Liver (tissue), 10 donors: ENCODE measurements at places on chromosomes 3 and 15.

- DNase-seq = no peak
Observed at GRCh38 chr3:194245474-194245873, 105.7 kb downstream of the CPN2 start.

- no peak for DNase-seq
Observed at GRCh38 chr15:46502667-46503066, 867.8 kb downstream of the SQOR start.

DNA sequence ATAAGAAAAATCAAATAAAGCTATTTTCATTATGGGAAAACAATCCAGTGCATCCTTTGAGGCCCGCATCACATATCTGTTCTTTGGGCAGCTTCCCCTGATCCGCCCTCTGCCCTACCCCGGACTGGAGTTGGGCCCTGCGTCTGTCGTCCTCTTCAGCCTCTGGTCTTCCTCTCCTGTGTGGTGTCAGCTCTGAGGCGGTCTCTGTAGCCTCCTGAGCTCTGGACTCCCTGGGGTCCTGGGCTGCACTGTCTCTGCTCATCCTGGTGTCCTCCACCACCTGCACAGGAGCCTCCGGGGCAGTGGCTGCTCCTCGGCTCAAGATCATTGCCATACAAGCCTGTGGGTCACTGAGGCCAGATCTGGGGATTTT is 7.4 kb upstream of the SNX22 start:
- no peak for DNase-seq

DNA sequence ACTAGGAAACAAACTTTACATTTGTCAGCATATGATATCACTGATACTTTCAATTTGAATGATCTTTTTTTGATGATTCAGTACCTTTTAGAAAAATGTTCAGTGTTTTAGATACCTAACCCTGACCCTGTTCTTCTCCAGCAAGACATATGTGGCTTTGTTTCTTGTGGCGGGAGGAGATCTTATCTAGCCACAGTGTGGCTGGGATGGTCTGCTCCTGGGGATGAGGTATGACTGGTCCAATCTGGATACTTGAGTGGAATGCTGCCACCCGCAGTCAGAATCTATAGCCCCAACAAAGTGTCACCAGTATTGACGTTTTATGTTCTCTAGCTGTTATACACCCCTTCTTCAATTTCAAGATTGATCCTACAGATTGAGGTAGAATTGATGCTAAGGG is 439.0 kb upstream of the GOLIM4 start:
- DNase-seq = no peak

DNA sequence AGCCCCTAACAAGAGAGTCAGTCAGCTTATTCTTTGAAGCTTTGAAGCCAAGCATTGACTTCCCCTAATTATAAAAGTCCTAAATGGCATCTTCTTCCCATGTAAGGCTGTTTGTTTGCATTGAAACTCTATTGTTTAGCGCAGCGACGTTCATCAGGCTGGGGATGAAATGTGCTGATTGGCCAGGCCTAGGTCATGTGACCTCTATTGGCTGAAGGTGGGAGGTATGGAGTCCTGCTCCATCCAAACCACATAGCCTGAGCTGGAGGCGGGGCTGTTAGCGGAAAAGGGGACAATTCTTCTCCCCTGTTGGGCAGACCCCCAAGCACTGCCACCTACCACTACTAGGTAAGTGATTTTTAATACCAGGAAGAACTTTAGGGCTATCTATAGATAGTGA is 145.3 kb upstream of the PRR23C start:
- no peak for DNase-seq

DNA sequence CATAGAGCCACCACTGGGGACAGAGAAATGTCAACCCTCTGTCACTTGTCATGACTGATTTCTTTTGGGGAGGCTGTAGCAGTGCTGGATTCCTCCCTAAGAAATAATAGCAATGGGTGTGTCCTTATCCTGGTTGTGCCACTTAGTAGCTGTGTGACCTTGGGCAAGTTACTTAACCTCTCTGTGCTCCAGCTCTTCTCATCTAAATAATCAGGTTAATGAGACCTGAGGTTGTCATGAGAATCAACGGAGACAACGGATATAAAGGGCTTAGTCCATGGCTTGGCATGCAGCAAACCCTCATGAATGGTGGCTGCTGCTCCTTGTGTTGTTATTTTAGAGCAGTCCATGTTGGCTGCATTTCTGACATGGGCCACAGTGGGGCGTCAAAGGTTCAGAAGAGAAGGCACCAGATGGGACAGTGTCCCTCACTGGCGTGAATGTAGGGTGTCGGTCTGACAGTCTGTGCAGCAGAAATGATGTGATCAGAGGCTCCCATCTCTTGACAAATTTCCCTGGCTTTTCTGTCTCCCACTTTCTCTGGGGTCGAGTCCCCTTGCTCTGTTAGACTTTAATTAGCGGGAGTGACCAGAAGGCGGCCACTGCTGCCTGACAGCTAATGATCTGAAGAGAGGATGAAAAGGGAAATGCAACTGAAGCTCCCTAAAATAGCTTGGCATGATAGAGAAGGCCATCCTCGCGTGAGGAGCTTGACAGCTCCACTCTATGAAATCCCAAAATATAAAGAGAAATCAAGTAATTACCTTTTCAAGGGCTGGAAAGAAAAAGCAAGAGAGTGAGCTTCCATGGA is 209.4 kb downstream of the CADPS start:
- peak; percentile 72 for DNase-seq

- no peak for DNase-seq
Observed at GRCh38 chr15:39115379-39116057, 465.4 kb upstream of the THBS1 start.

- DNase-seq = no peak
Observed at GRCh38 chr15:80870893-80871292, 91.7 kb downstream of the CEMIP start.

DNA sequence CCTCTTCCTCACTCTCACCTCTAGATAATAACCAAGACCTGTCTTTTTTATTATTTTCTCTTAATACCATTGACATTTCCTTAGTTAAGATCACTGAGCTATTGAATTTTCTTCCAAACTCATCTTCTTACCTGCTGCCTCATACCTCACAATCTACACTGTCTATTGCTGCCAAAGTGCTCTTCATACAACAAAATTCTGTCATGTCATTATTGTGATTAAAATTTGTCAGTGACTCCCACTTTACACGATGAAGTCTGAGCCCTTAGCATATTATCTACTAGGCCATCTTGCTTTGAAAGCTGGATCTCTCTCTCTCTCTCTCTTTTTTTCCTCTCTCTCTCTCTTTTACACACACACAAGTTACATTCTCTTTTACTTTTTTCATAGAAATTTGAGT is 73.3 kb downstream of the NSUN3 start:
- DNase-seq = no peak

DNA sequence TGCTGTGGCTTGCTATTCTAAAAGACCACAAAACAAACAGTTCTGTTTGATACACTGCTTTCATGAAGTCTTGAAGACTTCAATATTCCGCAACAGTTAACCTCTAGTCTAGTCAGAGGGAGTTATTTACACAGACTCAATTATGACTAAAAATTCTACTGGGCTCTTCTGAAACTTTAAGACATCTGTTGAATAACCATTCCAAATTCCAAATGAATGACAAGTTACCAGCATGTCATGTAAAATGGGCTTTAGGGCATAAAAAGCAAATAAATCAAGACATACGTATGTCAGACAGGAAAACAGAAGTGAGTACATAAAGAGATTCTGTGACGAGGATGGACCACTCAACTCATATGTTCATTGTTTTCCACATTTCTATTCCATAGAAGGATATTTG is 93.9 kb downstream of the PLOD2 start:
- DNase-seq = no peak

DNA sequence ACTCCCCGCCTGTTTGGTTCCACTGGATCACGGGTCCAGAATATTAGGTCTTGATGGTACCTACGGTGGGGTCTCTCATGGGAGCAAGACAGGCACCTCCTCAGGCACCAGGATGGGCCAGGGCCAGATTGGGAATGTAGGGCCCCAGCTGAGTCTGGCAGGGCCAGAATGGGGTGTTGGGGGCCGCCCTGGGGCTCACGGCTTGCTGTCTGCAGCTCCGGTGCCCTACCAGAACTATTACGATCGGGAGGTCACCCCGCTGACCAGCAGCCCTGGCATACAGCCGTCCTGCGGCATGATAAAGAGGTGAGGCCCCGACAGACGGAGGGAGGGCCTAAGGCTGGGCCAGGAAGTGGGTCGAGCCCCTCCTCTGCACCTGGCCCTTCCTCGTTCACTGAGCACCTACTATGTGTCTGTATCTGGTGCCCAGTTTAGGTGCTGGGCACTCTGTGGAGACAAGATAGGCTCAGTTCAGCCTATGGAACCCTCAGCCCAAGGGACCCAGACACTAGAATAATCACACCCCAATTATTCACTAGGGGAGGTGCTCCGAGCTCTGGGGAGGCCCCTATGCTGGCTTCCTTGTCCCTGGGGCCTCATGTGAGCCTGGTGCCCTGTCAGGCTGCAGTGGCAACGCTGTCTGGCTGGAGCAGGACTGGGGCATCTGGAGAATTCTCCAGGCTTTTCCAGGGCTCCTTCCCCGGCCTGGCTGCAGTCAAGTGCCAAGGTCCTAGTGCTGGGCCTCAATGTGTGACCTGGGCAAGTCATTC is 37.9 kb downstream of the PSTPIP1 start:
- peak; percentile 12 for DNase-seq

GRCh38 chr3:141231952-141232823 is 563 bp downstream of the PXYLP1 start:
- DNase-seq = peak; percentile 39

- no peak for DNase-seq
Observed at GRCh38 chr3:88150371-88150770, 612 bp downstream of the C3orf38 start.

- DNase-seq = peak; percentile 19
Observed at GRCh38 chr3:128238184-128238489, 84.9 kb downstream of the EEFSEC start.

GRCh38 chr3:100875239-100875638 is 118.0 kb downstream of the ABI3BP start:
- DNase-seq = no peak

GRCh38 chr3:140023616-140024530 is 88.9 kb downstream of the CLSTN2 start:
- no peak for DNase-seq

GRCh38 chr15:67006083-67007065 is 59.0 kb upstream of the SMAD3 start:
- DNase-seq = no peak

DNA sequence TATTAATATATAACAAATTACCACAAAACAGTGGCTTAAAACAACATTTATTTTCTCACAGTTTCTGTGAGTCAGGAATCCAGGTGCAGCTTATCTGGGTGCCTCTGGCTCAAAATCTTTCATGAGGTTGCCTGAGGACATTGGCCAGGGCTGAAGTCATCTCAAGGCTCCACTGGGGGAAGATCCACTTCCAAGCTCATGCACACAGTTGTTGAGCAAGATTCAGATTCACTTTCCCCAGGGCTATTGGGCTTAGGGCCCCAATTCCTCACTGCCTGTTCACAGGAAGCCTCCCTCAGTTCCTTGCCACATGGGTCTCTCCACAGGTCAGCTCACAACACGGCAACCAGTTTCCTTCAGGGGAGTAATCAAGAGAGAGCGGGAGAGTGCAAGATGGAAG is 35.0 kb downstream of the RFTN1 start:
- DNase-seq = no peak

DNA sequence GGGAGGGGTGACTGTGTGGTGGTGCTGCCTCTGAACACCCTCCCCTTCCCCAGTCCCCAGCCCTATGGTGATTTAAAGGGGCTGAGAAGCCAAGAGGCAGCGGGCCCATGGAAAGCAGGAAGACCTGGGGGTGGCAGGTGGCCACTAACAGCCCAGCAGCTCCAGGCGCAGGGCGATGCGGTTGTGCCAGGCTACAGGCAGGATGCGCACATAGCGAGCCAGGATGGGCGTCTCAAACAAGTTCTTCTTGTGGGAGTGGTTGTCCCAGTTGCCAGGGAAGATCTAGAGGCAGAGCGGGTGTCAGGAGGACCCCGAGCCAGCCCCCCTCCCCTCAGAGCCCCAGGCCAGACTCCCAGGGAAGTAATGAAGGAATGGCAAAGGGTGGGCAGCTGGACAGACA is 3.9 kb upstream of the HAPLN3 start:
- no peak for DNase-seq

GRCh38 chr3:124628863-124629262 is 101.4 kb upstream of the UMPS start:
- DNase-seq = no peak

DNA sequence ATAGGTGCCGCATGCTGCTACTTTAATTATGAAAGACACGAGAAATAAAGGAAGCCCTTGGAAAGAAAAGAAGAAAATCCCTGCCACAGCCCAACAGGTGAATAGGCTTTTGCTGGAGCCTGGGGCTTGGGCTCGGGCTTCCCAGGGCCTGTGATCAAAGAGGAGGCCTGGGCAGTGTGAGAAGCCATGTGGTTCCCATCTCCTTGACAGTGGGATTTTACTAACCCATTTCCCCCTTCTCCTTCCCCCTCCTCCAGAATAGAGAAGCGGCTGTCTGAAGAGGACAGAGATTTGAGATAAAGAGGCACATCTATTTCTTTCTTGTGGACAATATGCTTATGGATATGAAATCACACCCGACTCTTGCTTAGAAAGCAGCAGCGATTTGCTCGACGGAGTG is 369.1 kb downstream of the MCTP2 start:
- no peak for DNase-seq

GRCh38 chr3:183018421-183019192 is 38.3 kb upstream of the DCUN1D1 start:
- no peak for DNase-seq

GRCh38 chr3:141228395-141228794 is 3.2 kb upstream of the PXYLP1 start:
- DNase-seq = no peak

- DNase-seq = no peak
Observed at GRCh38 chr3:1953536-1953935, 145.1 kb upstream of the CNTN4 start.

- DNase-seq = no peak
Observed at GRCh38 chr15:60784483-60785254, 305.7 kb upstream of the ICE2 start.

DNA sequence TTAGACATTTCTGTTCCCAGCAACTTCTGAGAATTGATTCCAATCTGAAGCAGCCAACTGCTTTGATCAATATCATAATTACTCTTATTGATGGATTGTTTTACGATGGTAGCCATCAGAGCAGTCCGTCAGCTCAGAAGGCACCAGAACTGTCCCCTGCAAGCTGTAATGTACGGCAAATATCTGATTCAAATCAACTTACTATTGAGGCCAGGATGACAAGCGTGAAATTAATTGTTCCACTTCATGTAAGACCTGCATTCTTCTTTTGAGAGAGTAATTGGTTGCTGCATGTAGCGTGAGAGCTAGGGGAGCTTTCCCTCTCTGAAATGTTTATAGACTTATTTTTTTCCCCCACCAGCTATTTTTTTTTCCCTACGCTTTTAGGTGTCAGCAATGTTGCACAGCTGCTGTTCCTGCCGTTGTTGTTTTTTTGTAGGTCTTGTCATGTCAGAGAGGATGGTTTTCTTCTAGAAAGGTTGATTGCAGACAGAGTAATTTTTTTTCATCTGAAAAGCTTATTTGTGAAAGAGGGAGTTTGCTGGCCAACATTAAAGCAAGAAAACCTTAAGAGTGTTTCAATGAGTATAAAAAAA is 134.9 kb downstream of the CACNA2D3 start:
- no peak for DNase-seq

GRCh38 chr15:75158402-75158801 is 43.3 kb upstream of the C15orf39 start:
- DNase-seq = no peak
